Hepatocyte (in vitro differentiated cells): ENCODE measurements at places on chromosomes 1 and 21. TPM values are rescaled to one million over a fixed set of nuclear protein-coding genes. Genes with fewer than 3 reads are reported as not detected.

The TCP10L gene
- total RNA-seq: 0.40 TPM in 1 of 2 replicates, not detected in the other

The OR2T35 gene
- total RNA-seq: not detected in 2 replicates

The TDRD5 gene
- total RNA-seq: not detected in 2 replicates

- H3K36me3 ChIP-seq: no peaks in the 10 kb centered on the region
- no peak for DNase-seq
- H3K27me3 ChIP-seq: no peaks in the 10 kb centered on the region
- no peak overlapping the region for H3K27ac ChIP-seq
Observed at GRCh38 chr1:119679223-119679622, 31.2 kb upstream of the ZNF697 start.

DNA sequence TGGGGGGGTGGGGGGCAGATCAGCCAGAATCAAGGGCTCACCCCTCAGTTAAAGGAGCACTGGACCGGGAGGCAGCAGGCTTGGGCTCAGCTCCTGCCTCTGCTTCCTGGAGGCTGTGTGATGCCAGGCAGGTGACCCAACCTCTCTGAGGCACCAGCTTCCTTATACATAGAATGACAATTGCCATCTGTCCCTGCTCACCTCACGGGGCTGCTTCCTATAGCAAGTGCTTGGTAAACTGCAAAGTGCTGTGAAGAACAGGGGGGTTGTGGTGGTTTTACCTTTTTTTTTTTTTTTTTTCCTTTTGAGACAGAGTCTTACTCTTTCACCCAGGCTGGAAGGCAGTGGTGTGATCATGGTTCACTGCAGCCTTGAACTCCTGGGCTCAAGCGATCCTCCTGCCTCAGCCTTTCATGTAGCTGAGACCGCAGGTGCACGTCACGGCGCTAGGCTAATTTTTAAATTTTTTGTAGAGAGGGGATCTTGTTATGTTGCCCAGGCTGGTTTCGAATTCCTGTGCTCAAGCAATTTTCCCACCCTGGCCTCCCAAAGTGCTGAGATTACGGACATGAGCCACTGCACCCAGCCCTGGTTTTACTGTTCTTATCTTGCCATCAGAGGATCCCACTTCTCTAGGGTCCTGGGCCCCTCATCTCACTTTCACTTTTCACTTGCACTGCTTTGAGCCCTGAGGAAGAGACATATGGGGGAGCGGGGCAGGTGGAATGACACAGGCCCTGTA, 11.6 kb downstream of the KCNQ4 start:
- DNase-seq: no peak
- H3K36me3 ChIP-seq: no peaks in the 10 kb centered on the region
- no peak overlapping the region for H3K4me3 ChIP-seq
- H3K27me3 ChIP-seq: no peaks in the 10 kb centered on the region
- H3K27ac ChIP-seq: no peak overlapping the region

The KCNQ4 gene
- not detected in 2 replicates for total RNA-seq

DNA sequence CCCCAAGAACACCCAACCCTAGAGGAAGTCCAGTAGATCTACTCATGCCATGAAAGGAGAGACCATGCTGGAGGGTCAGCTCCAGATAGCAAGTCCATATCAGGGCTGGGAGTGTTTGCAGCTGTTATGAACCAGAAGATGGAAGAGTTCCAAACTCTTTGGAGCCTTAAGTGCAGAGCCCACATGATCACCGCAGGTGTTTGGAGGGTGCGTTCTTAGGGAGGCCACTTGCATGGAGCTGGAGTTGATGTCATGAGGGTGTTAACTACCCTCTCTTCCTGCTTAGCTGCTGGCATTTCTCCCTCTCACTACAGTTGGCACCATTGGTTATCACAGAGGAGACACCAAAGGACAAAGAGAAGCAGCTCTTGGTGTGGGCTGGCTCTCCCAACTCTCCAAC, 616.9 kb downstream of the AJAP1 start:
- DNase-seq: no peak
- no peaks in the 10 kb centered on the region for H3K27me3 ChIP-seq
- H3K4me1 ChIP-seq: no peaks in the 10 kb centered on the region
- no peaks in the 10 kb centered on the region for H3K36me3 ChIP-seq

DNA sequence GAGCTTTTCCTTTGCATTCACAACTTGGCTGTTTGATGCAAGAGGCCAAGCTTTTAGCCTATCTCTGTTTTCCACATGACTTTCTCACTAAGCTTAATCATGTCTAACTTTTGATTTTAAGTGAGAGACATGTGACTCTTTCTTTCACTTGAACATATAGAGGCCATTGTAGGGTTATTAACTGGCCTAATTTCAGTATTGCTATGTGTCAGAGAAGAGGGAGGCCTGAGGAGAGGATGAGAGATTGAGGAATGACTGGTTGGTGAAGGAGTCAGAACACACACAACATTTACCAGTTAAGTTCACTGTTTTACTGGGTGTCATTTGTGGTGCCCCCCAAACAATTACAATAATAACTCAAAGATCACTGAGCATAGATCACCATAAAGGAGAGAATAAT, 193.5 kb downstream of the CYYR1 start:
- H3K27me3 ChIP-seq: no peaks in the 10 kb centered on the region
- H3K4me1 ChIP-seq: no peaks in the 10 kb centered on the region
- DNase-seq: no peak

DNA sequence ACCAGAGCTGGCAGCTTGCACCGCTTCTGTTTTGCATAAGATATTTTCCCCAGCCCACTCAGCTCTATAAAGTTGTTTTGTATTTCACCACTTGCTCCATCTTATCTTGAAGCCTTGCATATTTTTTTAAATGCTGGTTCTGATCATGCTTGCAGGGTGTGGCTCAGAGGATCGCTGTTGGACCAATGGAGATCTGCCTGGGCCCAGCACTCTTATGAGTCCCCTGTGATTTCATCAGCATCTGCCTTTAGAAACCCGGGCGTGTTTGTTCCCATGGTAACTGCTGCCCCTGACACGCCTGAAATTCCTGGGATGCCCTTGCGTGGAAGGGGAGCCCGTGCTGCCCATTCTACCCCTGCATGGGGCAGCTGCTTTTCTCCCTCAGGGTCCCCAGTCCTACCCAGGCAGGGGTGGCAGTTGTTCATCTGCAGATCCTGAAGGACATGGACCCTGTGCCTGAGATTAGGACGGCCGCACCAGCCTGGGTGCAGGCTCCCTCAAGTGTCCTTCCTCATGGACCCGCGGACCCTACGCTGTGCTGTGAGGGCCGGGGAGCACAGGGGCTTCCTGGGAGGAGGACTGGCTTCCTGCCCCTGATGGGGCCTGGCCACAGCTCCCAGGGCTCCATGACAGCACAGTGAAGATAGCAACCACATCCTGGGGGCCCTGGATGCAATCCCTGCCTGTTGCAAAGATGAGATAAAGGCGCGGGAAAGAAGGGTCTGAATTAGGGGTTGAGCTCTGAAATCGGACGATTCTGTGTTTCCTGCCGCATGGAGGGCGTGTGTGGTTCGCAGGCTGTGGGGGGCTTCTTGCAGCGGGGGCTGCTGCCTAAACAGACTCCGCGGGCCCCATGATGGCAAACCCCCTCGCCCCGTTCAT, 226.5 kb downstream of the SDCCAG8 start:
- H3K27ac ChIP-seq: no peak overlapping the region
- no peaks in the 10 kb centered on the region for H3K36me3 ChIP-seq
- DNase-seq: peak; percentile 63
- H3K4me3 ChIP-seq: peak overlapping the region; percentile 36

The TENT5C gene
- 4.1 and 5.5 TPM in 2 replicates for total RNA-seq

The CD52 gene
- 1.2 and 8.1 TPM in 2 replicates for total RNA-seq

The COP1 gene
- 65.9 and 74.9 TPM in 2 replicates for total RNA-seq

DNA sequence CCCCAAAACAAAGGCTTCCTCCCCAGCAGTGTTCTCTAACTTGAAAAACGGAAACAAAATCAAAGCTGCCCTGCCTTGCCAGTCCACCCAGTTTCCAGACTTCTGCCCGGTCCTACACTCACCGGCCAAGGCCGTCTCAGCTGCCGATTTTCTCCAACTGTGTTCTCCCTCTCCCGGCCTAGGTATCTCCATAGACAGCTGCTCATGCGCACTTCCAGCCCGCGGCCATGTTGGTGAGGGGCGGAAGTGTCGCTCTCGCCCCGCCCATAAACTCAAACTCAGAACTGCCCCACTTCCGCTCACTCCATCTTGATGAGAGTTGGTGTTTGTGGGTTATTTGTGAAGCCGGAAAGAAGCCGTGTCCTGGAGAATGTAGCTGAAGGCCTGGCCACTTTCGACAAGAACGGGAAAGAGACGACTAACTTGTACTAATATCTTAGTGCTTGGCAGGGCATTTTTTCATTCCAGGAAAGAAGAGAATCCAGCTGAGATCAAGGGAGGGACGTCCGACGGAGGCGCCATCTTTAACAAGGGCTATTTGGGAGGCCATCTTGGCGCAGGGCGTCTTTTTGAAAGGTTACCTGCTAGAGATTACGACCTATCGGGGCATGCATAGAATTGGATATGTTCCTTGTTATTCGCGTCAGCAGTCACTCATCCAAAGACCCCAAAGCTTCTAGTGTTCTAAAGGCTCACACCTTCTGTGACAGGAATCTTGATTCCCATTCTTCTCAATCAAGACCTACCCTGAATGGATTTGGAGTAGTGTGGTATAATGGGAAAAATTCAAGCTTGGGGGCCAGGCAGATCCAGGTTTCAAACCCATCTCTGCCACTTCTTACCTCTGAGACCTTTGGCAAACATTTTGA, at the start of gene USF1:
TSS of gene USF1 (minus strand) at position 242 of the 869 bp plus-strand sequence. CDS start 2,702 bp downstream, outside the sequence.
- H3K36me3 ChIP-seq: no peaks in the 10 kb centered on the region
- peaks cover 10% of the 10 kb centered on the region for H3K4me1 ChIP-seq
- H3K27ac ChIP-seq: peak within 1 kb of the TSS; percentile 95
- no peaks in the 10 kb centered on the region for H3K27me3 ChIP-seq
- DNase-seq: peak; percentile 98

The TSPAN2 gene
- 1.8 and 2.8 TPM in 2 replicates for total RNA-seq

The C1orf141 gene
- total RNA-seq: not detected in 2 replicates

DNA sequence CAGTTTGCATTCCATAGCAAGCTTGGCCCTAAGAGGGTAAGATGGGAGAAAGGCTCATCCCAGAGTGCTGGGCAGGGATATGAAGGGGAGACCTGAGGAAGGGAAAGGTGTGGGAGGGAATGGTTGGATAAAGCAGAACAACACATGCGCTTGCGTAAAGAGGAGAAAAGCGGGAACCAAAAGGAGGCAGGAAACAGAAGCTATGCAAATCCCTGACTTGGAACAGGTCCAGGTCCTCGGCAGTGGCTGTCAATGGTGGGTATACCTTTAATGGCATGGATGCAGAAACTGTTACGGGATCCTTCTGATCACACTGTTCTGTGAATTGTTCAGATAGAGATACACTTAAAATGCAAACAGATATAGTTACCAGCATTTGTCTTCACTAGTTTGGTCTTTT, 455.6 kb downstream of the SIPA1L2 start:
- no peak overlapping the region for H3K27ac ChIP-seq
- DNase-seq: no peak
- no peak overlapping the region for H3K4me3 ChIP-seq
- no peaks in the 10 kb centered on the region for H3K4me1 ChIP-seq

DNA sequence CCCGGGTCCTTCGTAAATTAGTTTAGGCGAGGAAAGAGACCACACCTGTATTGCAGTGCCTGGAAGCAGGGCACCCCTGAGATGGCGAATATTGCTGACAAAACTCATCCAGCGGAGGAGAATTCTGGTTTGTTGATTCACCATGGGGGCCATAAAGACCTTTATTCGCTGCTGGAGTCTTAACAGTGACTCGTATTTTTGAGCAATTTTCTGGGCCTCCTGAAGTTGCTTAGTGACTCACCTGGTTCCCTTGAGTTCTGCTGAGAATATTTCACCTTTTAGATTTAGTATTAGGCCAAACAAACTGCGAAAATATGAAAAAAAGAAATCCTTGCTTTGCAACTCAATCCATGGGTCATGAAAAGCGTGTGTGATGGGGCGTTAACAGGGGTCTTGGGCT, 20.6 kb upstream of the H6PD start:
- DNase-seq: no peak
- no peaks in the 10 kb centered on the region for H3K27me3 ChIP-seq
- H3K27ac ChIP-seq: no peak overlapping the region
- H3K36me3 ChIP-seq: no peaks in the 10 kb centered on the region
- H3K4me3 ChIP-seq: no peak overlapping the region

The ANGPTL3 gene
- total RNA-seq: 81.8 and 88.6 TPM in 2 replicates

DNA sequence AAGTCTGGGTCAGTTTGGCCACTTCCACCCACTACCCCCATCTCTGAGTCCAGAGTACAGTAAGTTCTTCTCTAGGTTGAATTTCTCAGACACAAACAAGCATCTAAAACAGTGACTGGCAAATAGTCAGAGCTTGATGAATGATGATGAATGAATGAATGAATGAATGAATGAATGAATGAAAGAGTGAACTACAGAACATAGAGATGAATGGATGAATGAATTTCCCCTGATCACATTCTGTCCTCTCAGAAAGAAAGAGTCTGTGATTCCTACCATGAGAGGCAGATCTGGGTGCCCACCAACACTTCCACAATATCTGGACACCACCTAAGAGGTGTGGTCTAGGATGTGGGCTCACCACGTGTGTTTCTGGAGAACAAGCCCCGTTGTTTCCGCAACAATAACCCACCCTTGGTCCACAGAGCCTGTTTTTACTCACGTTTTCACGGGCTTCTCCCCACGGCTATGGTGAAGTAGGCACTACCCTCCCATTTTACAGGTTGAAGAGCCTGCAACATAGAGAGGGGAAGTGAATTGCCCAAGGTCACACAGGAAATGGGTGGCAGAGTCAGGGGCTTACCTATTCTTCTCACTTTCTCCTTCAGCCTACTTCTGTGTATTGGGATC, 40.2 kb upstream of the IFFO2 start:
- H3K36me3 ChIP-seq: no peaks in the 10 kb centered on the region
- no peaks in the 10 kb centered on the region for H3K4me1 ChIP-seq
- DNase-seq: no peak
- H3K27me3 ChIP-seq: no peaks in the 10 kb centered on the region

DNA sequence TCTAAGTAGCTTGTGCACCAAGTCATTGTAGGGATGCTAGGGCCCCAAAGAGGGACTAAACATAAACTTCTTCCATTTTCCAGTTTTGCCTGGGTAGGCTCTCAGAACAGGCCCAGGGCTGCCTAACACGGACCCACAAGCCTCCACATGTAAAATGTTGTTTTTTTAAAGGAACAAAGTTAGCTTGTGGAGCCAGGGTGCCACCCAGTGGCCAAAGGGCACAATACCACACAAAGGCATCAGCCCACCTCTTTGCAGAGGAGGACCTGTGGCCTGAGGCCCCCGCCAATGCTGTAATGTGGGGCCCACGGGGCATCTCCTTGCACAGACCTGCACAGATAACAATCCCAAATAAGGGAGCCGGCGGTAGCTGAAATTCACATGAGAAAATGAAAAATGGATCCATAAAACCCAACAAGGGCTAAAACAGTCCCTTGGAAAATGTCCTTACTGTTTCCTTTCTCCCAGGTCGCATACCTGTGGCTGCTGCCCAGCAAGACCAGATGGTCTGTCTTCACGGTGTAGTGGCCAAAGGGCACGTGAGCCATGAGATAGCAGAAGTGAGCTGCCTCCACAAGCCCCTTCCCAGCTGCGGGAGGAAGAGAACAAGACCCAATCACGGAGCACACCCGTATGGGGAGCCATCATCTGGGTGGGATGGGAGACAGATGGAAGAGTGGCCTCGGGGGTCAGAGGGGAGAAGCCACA, 23.8 kb downstream of the SEC16B start:
- H3K27me3 ChIP-seq: no peaks in the 10 kb centered on the region
- H3K4me3 ChIP-seq: no peak overlapping the region
- peaks cover 5% of the 10 kb centered on the region for H3K4me1 ChIP-seq
- DNase-seq: peak; percentile 76
- H3K27ac ChIP-seq: no peak overlapping the region

GRCh38 chr1:204600968-204601367, 84.6 kb downstream of the LRRN2 start:
- H3K36me3 ChIP-seq: no peaks in the 10 kb centered on the region
- no peaks in the 10 kb centered on the region for H3K4me1 ChIP-seq
- no peak overlapping the region for H3K27ac ChIP-seq
